ENCODE measurements at places on chromosomes 6 and 20.

- DNase-seq, result no peak
Measured at GRCh38 chr20:22575087-22575721, 9.2 kb downstream of the FOXA2 start.

DNA sequence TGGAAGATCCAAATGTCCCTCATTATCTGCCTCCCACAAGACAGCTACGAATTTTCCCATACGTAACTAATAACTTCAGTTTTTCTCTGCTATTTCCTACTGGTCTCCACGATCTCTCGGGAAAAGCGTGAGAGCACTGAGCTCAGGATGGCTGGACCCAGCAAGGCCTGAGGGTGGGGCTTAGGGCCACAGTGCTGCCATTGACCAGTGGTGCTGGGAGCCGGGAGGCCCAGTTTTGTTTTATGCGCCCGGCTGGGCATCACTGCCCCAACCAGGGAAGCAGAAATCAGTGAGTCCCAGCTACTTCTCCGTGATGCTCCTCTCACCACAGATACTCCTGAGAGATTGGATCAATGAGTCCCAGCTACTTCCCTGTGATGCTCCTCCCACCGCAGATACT lies 238.4 kb downstream of the LY86 start:
- no peak for DNase-seq

DNA sequence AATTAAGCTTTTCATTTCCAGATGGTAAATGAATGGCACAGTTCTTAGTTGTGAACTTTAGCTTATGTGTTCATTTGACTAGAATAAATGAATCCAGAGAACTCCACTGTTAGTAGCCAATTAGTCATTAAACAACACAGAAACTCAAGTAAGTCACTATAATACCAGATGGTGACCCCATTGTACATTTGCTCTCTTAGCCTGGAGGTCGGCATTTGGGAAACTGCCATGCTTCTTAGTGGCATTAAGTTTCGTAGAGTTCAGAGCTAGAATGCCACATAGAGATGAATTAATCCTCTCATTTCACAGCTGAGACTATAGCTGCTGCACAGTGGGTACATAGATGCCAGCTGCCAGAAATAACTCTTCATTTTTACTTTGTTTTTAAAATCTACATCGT lies 10.8 kb upstream of the DTNBP1 start:
- DNase-seq, result no peak

DNA sequence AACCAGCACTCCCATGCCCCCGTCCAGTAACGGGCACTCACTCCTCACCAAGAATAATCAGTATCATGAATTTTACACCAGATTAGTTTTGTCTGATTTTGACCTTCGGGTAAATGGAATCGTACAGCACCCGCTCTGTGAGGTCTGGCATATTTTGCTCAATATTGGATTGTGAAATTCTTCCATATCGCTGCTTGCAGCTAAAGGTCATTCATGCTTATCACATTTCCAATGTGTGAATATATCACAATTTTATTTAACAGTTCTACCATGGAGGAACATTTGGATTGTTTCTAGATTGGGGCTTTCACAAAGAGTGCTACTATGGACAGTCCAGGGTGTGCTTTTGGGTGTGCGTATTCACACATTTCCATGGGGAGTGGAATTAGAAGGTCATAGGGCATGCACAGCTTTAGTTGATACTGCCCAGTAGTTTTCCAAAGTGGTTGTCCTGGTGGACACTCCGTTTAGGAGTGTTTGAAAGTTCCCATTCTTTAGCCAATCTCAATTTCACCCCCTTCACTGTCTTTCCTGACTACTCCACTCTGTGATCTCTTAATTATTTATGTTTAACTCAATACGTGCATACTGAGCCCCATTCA lies 86.6 kb downstream of the ISM1 start:
- no peak for DNase-seq

- no peak for DNase-seq
Measured at GRCh38 chr6:130381012-130381411, 15.2 kb downstream of the TMEM200A start.

DNA sequence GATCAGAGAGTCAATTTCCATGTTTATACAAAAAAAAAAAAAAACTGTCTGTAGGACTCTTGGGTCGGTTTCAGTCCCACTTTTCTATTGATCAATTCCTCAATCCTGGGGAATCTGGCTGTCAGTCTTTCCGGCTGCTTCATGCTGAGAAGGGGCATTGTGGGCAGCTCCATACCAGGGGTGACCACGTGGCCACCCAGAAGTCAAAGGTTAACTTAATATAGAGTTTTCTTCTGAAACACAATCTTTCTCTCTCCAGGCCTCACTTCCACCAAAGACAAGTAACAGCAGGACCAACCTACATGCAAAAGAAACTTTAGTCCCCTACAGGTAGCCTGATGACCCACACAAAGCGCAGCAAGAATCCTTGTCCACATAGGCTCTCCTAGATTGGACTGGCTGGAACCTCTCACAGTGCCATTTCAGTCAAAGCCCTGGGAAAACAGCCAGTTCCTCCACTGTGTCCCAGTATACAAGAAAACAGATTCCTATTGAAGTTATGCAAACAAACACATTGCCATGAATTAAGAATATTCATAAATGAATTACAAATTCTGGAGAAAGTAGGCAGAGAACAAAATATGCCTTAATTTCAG lies 18.5 kb upstream of the SERPINB9 start:
- DNase-seq, result no peak

Measured in activated naive CD4-positive, alpha-beta T cell treated with Interleukin-2 at 50 U/mL for 16 hours (primary cell).